ENCODE measurements at places on chromosomes 1 and 21.

GRCh38 chr1:46181343-46182260 is 5.3 kb upstream of the P3R3URF start:
- no peak for DNase-seq

DNA sequence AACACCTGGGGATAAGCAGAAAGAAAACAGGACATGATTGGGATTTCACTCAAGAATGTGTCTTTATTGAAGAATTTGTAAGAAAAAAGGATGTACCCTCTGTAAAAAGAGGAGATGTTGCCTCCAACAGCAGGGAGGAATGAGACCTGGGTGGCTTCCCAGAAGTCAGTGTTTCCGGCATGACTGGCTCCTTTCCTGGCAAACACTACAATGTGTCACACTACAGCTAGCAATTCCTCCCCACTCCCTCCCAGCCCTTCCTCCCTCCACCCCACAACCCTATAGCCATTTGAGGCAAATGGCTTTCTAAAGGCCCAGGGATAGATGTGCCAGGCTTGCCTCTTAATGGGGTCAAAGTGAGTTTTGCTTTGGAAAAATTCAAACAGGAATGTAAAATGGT is 11.5 kb upstream of the COL8A2 start:
- DNase-seq = no peak

DNA sequence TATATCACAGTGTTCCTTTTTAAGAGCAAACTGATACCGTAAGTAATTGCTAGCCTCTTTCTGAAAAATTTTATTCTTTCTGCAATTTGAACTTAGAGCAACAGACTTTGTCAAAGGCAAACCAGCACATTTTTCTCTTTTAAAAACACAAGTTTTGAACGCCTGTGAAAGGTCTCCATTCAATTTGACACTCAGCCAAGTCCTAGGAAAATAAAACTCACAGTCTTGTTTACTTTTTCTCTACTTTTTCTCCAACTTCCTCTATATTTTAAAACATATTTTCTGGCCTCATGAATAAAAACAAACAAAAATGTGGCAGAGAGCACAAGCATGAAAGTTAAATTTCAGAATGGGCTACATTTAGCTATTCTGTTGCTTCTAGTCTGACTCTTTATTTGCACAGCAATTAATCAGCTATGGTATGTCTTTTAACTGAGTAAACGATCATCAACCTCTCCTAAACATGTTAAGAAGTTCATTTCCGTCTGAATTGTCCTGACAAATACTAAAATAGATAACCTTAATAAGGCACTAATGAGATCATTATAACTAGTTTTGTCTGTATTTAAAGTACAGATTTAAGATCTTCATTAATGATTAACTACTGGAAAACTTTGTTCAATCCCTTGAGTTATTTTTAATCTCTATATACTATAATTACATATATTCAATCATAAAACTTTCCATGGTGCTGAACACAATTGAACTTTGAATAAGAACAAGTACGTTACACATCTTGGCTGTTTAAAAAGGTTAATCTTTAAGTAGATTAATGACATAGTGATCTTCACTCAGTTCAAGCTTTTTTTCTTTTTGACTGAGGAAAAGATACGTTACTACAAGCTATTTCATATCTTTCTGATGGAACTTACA is 550.6 kb downstream of the PTBP2 start:
- no peak for DNase-seq

DNA sequence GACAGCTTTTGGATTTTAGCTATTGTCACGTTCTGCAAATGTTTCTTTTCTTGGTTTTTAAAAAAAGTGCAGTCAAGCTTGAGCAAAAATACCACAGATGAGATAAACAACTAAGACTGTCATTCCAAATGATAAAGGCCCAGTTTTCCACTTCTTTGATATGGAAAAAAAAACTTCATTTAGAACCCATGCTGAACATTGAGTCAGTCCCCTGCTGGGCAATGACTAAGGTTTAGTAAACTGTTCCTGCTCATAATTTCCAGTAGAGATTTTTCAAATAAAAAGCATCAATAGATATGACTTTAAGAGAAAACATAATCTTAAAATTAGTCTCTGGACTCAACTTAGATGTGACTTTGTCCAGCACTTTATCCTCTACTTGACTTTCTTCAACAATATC is 167.9 kb upstream of the C8B start:
- no peak for DNase-seq

DNA sequence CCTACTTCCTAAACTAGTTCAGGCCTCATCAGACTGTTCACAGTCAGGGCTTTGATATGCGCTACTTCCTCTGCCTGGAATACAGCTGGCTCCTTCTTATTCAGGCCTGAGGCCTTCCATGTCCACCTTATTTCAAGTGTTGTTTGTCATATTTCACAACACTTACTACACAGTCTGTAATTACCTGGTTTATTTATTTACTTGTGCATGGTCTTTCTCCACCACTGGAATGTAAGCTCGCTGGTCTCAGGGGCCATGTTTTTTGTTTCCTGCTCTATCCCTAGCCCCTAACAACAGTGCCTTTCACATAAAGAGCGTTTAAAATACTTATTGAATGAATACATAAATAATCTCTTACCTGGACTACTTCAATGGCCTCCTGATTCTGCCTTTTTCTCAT is 4.6 kb upstream of the SRSF4 start:
- DNase-seq = no peak

- DNase-seq = no peak
These were observed 35.5 kb upstream of the SCYL3 start for GRCh38 chr1:169929210-169929526.

GRCh38 chr21:46023555-46023954 is 42.0 kb downstream of the COL6A1 start:
- DNase-seq = no peak

DNA sequence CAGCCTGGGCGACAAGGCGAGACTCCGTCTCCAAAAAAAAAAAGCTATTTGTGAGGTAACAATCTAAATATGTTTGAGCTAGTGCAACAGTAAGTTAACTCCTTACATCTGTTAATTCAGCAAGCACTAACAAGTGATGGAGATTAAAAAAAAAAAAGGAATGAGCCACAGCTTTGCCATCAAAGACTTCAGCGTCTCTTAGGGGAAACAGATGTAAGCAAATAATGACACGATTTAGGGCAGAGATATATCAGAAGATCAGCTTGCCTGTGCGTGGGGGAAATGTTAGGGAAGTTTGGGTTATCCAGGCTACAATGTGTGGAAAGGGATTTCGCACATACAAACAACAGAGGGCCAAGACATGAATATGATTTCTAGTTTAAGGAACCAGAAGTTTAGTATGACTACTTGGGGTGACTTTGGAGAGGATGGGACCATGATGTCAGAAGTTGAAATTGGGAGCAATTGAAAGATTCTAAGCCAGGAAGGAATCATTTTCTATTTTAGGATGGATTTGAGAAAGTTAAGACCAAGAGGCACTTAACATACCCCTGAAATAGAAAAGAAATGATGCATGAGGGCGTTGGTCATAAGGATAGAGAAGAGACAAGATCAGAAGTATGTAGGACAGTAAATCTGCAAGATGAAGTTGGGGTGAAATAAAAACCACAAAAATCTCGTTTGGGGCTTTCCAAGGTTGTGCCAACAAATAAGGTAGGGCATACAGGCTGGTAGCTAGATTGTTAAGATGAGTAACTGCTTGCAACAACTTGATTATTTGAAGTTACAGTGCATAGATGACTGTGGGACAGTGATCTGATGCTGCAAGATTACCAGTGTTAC is 2.4 kb upstream of the BRWD1 start:
- DNase-seq = no peak

- no peak for DNase-seq
These were observed 427.5 kb downstream of the NPHP4 start for GRCh38 chr1:5564578-5565257.

GRCh38 chr1:47753808-47754207 is 243.4 kb downstream of the TRABD2B start:
- DNase-seq = no peak

- no peak for DNase-seq
These were observed 129.9 kb downstream of the RERE start for GRCh38 chr1:8687538-8687937.

DNA sequence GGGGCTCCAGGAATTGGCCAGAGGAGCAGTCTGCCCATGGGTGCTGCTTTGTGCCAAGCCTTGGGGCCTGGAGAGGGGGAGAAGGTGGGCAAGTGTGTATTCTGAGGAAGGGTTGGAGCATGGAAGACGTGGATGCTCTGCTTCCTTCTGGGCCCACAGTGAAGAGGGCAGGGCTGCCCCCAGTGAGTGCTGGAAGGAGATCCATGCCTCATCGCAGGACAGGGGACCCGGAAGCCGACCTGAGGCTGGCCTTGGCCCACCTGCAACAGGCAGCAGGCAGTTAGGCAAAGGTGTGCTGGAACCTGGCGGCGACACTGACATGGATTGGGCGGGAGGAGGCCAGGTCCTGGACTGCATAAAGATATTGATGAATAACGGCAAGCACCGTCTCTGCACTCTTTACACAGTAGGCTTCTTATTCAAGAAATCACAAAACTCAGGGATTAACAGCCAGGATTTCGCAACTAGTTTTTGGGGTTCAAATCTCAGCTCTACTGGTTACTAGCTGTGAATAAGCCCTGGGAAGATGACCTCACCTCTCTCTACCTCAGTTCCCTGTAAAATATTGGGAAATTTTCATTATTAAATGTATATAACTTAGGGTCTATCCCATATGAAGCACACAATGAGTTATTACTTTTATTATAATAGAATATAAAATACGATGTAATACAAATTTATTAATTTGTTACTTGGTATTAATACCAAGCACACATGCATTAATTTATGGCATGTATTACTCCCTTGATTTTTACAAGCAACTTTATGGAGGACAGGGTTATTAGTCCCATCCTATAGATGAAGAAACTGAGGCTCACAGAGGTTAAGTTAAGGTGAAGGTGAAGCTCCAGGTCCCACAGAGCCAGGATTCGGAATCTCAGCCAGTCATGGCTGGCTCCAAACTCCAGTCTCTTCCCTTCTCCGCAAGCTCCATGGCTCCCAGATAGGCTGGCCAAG is 62.3 kb downstream of the DHRS3 start:
- DNase-seq = no peak

GRCh38 chr1:182268669-182269068 is 122.9 kb downstream of the GLUL start:
- DNase-seq = no peak

- no peak for DNase-seq
These were observed 79.6 kb downstream of the UCHL5 start for GRCh38 chr1:192979542-192979941.

DNA sequence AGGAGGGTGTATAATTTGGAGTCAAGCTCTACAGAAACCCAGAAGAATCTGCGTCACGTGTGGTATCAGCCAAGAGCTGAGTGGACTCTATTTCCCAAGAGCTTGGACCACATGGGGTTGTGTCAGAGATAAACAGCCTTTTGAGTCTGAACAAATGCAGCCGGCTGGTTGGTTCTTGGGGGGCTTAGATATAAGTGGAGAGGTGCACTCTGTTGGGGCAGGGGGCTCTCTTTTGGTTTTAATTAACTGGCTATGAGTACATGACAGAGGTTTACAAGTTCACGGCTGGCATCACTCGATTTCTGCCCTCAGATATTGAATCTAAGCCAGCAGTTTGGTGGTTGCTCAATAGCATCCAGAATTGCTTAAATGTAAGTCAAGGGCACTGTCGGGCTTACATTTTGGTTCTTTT is 501 bp upstream of the MRAP start:
- no peak for DNase-seq

GRCh38 chr1:33876970-33877650 is 13.2 kb downstream of the HMGB4 start:
- no peak for DNase-seq

- no peak for DNase-seq
These were observed 146.2 kb upstream of the IRF2BP2 start for GRCh38 chr1:234756066-234756774.

DNA sequence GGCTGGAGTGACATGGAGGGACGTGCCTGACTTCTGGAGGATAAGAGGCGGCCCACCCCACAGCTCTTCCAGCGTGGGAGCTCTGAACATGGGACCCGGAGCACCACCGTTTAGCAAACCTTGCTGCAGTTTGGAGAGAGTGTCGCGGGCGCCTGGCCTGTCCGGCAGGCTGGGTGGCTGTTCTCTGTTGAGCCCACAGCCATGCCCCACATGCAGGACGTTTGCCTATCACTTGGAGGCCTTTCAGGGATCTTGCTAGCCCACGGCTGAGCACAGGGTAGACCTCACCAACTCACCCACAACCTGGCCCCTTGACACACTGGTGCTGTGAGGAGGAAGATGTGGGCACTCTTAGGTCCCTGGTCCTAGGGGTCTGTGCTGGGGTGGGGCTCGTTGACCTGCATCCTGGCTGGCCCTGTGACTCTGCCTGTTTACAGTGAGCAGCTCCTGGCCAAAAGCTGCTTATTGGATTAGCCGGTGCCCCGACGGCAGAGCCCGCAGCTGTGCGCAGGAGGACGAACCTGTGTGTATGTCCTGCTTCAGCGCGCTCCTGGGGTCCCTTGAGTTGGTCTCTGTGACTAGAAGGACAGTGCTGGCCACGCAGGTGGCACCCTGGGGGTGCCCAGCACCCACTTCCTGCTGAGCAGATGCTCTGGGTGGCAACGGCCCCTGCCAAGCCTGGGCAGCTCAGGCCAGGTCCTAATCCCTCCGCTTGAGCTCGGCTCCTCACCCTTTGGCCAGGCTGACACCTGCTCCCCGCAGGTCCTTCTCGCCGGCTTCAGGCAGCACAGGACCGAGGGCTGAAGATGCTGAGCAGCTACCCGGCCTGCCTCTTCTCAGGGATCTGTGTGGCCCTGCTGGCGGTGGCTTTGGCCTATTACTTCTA is 72.4 kb upstream of the TRAPPC10 start:
- no peak for DNase-seq

- no peak for DNase-seq
These were observed 9.1 kb downstream of the INKA2 start for GRCh38 chr1:111729946-111730681.

DNA sequence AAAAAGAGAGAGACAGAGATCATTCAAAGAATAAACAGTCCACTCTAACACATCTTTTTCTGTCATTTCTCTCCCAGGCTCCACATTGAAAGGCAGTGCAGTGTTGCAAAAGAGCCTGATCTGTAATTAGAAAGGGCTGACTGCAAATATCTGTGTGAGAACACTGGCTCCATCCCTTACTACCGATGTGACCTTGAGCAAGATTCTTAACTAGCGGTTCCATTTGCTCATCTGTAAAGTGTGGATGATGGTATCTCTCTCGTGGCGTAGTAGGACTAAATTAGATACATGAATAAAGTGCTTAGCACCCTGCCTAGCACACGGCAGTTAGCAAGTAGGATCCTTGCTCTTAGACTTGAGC is 26.9 kb upstream of the SLC44A3 start:
- DNase-seq = no peak

GRCh38 chr1:110208916-110209645 is 1.0 kb upstream of the KCNC4 start:
- no peak for DNase-seq

GRCh38 chr1:7218210-7218832 is 433.1 kb downstream of the CAMTA1 start:
- DNase-seq = peak; percentile 38

DNA sequence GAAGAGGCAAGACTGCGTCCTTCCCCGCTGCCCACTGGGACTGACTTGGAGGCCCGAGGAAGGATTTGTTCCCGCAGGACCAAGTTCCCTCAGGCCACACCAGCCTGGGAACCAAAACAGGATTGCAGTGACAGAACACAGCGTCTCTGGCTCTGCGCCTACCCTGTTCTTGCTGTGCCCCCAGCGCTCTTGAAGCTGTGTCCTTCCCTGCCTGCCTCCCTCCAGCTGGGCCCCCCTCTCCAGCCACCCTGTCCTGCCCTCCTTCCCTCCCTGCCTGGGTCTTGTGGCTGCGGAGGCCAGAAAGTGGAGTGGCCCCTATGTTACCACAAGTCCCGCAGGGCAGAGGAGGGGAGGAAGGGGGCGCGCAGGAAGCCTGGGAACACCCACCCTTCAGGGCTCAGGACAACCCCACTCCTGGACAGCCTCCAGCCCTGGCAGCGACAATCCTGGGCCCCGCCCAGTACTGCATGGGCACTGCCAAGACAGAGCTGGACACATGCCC is 164.9 kb downstream of the DYRK1A start:
- DNase-seq = no peak
